ENCODE measurements at places on chromosomes 13 and 19. TPM values are rescaled to one million over a fixed set of nuclear protein-coding genes. Genes with fewer than 3 reads are reported as not detected.

Gene SIGLEC8
- 0.69 TPM for total RNA-seq

Gene ZNF791
- total RNA-seq = 35.4 TPM

Gene FAM216B
- total RNA-seq = not detected

Gene COG6
- 33.6 TPM for total RNA-seq

Gene LILRA6
- total RNA-seq = 14.8 TPM

Gene CYP2A6
- not detected for total RNA-seq

Gene TTC9B
- not detected for total RNA-seq

Gene ZNF527
- total RNA-seq = 9.0 TPM

Gene NOSIP
- 40.5 TPM for total RNA-seq

Gene LSM14A
- total RNA-seq = 86.5 TPM

Gene SIGLEC9
- 10.4 TPM for total RNA-seq

Gene ANKRD24
- 0.29 TPM for total RNA-seq

Gene CEACAM4
- total RNA-seq = 1.8 TPM

Gene CCDC169
- total RNA-seq = 0.55 TPM

Gene A1BG
- 11.3 TPM for total RNA-seq

Data from aorta (tissue), 5 donors.